ENCODE measurements at places on chromosomes 2 and 18.

GRCh38 chr2:109335631-109336176 is 206.7 kb downstream of the SH3RF3 start:
- no peak for DNase-seq

DNA sequence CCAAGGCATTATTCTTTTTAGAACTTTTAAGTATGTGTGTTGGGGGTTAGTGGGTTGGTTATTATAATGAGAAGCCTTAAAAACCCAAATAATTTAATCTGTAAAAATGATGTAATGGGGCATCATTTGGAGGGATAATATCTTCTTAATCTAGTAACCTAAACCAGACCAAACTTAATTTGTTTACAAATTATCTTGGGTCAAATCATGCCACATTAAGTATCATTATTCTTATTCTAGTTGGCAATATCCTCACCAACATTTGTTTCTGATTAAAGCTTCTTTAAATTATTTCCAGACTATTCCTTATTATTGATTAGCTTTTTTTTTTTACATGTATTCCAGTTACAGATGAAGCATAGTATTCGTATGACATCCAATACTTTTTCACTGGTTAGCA is 85.5 kb upstream of the VWC2L start:
- no peak for DNase-seq

GRCh38 chr2:104465981-104466380 is 387.9 kb upstream of the POU3F3 start:
- DNase-seq = no peak

- no peak for DNase-seq
Observed at GRCh38 chr2:36609507-36609906, 11.5 kb upstream of the FEZ2 start.

GRCh38 chr18:46062781-46063180 is 9.3 kb downstream of the PSTPIP2 start:
- DNase-seq = no peak

DNA sequence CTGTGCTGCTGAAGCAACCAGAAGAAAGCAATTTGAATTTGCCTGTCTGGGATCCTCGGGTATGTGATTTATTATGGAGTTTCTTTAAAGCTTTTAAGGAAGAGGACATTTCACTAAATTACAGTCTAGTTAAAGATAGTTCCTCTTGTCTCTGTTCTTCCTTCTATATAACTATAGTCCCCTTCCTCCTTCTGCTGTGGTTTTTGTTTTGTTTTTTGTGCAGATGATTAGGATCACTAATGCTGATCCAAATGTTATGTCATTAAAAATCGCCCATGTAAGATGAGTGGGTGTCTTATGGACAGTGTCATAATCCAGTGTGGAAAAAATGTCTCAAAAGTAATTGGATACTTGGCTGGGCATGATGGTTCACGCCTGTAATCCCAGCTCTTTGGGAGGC is 24.7 kb downstream of the PAPOLG start:
- DNase-seq = no peak

- DNase-seq = peak; percentile 76
Observed at GRCh38 chr2:174846941-174847938, 83.0 kb upstream of the CHRNA1 start.

DNA sequence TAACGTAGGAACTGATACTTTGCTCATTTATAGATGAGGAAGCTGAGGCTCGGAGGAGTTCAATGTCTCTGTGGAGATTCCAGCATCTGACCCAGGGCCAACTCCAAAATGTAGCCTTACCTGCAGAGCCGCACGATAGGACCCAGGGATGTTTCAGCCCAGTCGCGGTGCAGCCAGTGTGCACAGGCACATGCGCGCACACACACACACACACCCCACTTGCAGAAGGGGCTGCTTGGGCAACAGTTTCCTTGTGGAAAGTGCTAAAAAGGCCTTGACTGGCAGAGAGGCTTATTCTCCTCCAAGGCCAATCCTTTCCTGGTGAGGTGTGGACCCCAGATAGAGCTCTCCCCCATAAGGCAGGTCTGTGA is 101.7 kb downstream of the ZFP36L2 start:
- DNase-seq = no peak

GRCh38 chr2:147546109-147546508 is 298.7 kb upstream of the ACVR2A start:
- no peak for DNase-seq

- no peak for DNase-seq
Observed at GRCh38 chr2:239619369-239619768, 218.5 kb upstream of the HDAC4 start.

GRCh38 chr2:9236045-9236344 is 29.4 kb downstream of the ASAP2 start:
- no peak for DNase-seq

DNA sequence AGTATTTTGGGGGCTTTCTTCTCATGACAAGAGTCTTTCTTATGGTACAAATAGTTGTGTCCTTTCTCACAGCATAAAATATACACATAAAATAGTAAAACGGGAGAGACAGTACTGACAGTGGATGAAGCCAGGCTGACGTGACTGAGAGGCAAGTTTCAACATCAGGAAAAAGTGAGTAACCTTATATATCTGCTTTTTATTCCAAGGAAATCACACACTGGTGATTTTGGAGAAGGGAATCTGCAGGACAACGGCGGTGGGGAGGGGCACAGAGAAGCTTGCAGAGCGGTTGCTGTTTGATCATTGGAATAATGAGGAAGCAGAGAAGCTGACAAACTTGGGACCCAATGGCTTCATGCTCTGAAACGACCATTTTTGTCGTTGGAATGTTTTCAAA is 130.6 kb upstream of the ZNF236 start:
- DNase-seq = no peak

DNA sequence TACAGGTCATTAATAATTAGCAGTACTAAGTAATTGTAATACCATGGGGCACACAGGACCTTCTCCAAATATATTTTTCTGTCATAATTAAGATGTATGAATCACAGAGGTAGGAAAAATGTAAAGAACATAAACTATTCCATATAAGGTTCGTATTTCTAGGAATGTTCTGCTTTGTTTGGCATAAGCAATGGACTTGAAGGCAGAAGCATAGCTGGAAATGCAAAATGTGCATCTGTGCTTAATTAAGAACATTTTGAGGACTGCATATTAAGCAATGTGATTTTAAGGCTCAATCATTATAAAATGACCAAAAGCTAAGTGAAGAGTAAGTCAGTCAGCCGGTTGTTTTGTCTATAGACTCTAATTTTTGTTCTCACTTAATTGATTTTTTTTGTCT is 123.2 kb downstream of the RBM43 start:
- no peak for DNase-seq

DNA sequence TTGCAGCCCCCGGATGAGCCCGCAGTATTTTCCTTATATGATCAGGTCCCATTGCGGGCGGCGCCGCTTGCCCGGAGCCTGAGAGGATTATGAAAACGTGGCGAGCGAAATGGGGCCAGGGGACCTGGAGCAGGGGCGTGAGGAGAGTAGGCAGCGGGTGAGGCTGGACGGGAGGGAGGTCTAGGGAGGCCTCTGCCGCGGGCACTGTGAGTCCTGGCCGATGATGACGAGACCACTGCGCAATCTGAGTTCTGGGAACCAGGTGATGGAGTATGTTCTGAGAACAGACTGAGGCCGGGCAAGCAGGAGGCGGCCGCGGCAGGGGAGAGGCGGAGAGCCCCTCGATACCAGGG is 790 bp upstream of the ACAA2 start:
- peak; percentile 35 for DNase-seq

DNA sequence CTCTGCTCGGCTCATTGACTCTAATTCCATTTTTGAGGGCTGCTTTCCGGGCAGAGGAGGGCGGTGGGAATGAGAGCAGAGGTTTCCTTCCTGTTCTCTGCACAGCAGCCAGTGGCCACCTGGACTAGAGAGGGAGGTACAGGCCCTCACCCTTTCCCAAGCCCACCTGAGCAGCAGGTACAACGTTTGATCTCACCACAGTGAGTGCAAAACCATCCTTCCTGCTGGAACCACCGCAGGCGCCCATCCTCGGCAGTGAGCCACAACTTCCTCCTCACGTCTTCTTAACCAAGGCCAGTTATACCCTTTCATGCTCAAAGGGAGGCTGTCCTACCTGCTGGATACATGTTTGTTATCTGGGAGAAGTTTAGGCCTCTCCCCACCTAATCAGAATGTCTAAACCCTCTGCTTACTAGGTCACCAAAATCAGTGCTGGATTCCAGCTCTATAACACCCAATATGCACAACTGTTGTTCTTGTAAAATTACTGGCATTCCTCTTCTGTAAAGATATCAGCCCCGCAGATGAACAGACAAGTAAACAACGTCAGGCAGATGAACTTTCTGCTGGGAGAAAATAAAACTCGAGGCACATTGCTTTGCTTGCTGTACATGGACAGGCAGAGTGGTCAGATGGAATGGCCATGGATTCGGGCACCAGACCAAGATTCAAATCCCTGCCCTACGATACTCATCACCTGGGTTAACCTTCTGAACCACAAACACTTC is 191.4 kb downstream of the SH3RF3 start:
- no peak for DNase-seq

- DNase-seq = no peak
Observed at GRCh38 chr2:59594671-59595222, 958.7 kb downstream of the BCL11A start.

DNA sequence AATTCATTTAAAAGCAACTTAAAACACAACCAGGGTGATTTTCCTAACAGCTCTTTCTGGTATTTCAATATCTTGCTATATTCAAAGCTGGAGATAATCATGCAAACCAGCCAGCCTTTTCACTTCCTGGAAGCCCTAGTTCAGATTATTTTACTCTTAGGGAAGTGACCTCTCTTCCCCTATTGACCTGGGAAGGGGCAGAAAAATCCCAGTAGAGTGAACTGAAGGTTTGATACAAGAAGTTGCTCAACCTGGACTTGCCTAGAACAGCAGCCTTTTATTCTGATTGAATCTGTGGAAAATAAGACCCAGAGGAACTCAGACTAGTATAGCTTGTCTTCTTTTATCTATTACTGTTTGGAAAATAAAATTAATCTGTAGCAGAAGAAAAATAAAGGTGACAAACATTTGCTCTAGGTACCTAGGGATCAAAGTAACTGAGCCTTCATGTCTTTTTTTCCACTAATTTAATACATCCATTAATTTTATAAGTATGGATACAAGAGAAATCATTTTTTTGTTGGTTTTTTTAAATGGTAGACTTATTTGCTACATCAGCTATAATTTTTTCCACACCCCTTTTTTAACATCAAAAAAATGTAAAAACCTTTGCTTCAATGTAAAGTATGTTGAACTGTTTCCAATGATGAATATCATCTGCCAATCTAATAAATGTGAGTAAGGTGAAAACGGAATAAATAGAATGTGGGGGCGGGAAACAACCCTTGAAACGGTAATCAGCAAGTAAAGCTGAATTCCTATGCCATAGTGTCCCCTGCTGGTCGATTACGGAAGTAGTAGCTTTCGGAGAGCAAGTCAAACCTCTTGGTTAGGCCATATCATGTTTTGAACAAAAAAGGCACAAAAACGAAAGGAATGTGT is 629.9 kb downstream of the NRXN1 start:
- peak; percentile 27 for DNase-seq

All from retinal pigment epithelial cell (primary cell).